ENCODE measurements at places on chromosomes 2 and 18.

GRCh38 chr2:172821370-172822338 is 86.0 kb downstream of the RAPGEF4 start:
- DNase-seq, result no peak

- no peak for DNase-seq
These were observed 135.0 kb downstream of the TANC1 start for GRCh38 chr2:159103411-159103810.

DNA sequence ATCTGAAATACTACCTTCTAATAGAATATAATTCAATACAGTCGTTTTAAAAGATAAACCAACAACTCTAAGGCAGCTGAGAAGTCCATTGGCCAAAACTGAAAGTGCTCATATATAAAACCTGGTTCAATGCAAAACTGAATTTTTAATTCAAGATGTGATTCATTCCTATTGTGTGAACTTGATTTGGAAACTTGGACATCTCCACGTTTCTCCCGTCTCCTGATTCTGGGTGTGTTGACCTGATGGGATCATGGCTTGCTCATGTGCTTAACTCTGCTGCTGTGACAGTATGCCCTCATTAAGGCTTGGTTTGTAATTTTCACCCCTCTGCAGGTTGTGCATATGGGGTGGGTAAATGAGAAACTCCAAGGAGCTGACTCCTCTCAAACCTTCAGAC is 166.3 kb upstream of the TPO start:
- no peak for DNase-seq

GRCh38 chr2:106336737-106337136 is 131.5 kb downstream of the RGPD3 start:
- DNase-seq, result peak; percentile 7

- no peak for DNase-seq
These were observed 70.2 kb downstream of the AOX1 start for GRCh38 chr2:200655918-200656580.

DNA sequence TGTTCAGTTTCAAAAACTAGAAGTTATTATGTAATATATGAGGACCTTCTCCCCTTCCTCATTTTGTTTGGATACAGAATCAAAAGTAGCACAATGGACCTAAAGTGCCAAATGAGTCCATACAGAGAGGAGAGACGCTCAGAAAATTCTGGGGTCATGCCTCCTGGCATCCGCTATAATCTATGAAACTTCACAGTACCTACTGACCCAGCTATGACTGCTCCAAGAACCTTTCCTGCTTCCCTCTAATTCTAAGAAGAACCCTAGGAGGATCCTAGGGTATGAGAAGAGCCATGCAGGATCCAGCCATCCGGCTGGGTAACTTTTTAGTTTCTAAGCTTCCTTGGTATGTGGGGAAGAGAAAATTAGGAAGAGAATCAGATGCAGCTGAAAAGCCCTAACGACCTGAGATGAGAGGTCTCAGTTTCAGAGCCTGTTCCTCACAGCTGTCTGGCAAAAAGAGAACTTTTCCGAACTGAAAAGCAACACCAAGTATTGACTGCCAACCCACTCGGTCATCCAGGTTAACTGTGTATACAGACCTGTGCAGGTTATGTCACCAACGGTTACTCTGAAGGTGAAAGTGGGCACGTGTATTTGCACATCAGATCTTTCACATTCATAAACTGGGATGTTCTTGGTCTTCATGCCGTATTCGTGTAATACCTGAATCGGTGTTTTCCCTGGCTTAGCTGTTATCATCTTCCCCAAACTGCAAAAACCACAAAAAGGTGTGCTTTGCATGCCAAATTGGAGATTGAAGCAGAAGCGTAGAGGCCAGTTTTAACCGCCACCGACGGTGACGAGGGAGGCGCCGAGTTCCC is 1.1 kb downstream of the PRKRA start:
- no peak for DNase-seq

GRCh38 chr18:48786455-48787202 is 164.1 kb downstream of the SMAD7 start:
- no peak for DNase-seq

GRCh38 chr2:20227894-20228505 is 3.1 kb upstream of the SDC1 start:
- no peak for DNase-seq

- DNase-seq, result no peak
These were observed 509.7 kb downstream of the TDRD15 start for GRCh38 chr2:21633466-21633865.

DNA sequence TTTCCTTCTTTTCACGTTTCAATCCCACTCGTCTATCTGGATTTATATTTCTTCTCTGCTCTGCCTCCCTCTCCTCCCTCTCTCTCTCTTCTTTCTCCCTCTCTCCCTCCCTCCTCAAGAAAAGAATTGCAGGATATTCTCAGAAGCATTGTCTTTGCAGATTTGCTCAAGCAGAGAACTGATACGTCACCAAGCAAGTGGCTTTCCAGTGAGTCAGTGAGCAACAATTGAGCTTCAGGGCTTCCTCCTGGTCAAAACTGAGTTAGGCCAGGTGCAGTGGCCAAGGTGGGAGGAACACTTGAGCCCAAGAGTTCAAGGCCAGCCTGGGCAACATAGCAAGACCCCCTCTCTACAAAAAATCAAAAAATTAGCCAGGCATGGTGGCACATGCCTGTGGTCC is 151.1 kb downstream of the SMAD2 start:
- DNase-seq, result no peak

- DNase-seq, result no peak
These were observed 214.7 kb downstream of the RAD51AP2 start for GRCh38 chr2:17303521-17303920.

GRCh38 chr2:162196638-162197037 is 44.6 kb upstream of the GCG start:
- no peak for DNase-seq

DNA sequence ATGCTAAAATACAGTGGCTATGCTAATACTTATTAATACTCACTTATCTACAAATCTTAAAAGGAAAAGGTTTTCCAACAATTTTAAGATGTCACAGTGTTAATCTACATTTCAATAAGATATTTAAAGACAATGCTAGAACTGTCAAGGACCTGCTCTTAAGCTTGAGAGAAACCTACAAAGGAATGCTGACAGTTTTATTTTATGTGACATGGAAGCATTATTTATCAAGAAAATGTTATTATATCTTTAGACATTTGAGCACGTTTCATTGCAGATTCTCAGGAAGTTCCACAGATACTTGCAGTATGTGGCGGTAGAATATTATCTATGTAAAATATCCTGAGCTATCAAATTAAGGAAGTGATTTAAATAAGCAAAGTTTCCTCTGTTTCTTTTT is 1255.7 kb upstream of the ZEB2 start:
- no peak for DNase-seq

GRCh38 chr2:173860566-173860965 is 104.6 kb downstream of the SP3 start:
- no peak for DNase-seq

DNA sequence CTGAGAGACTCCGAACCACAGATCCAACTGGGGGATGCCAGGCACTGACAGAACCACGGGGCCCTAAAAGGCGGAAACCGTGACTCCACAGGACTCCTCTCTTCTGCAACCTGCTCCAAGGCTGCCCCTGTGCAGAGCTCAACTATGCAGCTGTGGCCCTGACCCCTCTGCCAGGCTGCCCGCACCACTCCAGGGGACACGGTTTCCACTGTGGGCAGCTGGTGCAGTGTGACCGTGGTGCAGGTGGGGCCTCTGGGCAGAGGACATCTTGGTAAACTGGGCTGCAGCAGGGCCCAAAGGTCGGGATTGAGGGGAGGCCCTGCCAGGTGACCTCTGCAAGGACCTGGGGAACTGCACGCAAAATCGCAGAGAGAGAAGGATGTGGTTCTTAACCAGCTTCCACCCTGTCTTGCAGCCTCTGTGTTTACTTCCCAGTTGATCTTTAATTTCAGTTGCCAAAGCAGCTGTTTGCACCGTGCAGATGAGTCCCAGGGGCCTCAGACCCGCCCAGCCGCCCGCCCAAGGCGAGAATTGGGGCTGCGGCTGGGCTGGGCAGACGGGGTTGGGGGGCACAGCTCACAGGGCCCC is 104.6 kb upstream of the CTDP1 start:
- DNase-seq, result no peak

DNA sequence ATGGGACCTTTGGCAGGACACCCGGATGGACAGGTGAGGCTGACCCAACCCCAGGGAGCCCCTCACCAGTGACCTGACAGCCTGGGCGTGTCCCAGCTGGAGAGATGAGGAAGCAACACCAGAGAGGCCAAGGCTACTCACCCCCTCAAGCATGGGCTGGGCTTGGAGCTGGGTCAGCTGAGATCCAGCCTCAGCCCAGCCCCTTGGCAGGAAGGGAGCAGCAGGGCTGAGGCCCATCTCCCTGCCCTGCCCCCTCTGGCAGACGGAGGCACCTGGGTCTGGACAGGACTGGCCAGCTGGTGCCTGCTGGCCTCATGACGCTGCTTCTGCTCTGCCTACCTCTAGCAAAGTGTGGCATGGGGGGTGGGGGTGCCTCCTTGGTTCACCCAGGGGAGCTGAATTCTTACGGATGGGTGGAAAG is 37.8 kb downstream of the HS6ST1 start:
- no peak for DNase-seq

GRCh38 chr2:53584986-53585385 is 182.6 kb upstream of the CHAC2 start:
- DNase-seq, result no peak

DNA sequence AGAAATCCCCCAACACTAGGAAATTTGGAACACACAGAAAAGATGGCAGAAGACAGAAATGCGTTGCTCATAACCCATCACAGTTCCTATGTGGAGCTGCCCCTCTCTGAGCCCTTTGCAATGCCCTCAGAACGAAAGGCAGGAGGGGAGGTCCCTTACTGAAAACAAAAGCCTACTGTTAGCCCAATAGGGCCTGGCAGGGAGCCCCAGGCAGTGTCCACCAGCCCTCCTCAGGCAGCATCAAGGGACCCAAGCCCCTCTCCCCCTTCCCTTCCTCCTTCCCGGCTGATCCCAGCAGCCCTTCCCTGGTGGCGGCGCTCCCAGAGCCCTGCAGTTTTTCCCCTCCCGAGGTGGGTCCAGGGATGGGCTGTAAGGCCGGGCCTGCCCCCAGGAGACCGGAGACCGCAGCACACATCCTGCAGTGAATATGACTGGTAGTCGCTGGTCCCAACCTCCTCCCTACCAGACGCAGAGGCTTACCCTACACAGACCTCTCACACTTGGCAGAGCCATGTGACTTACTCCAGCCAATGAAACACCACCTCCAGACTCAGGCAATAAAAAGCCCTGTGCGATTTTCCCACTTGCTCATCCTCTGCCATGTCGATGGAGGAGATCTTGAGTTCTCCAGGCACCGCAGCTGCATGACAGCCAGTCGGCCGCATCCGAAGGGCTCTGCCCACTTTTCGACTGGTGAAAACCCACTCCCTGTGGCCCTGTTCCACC is 19.4 kb upstream of the DUSP2 start:
- no peak for DNase-seq
